ENCODE measurements at places on chromosomes 5 and 9.

GRCh38 chr9:113625486-113625885 is 162.0 kb downstream of the RGS3 start:
- no peak for DNase-seq

- DNase-seq = no peak
These were observed 60.4 kb downstream of the RAPGEF1 start for GRCh38 chr9:131679261-131680020.

GRCh38 chr5:127092690-127093089 is 19.4 kb upstream of the C5orf63 start:
- no peak for DNase-seq

DNA sequence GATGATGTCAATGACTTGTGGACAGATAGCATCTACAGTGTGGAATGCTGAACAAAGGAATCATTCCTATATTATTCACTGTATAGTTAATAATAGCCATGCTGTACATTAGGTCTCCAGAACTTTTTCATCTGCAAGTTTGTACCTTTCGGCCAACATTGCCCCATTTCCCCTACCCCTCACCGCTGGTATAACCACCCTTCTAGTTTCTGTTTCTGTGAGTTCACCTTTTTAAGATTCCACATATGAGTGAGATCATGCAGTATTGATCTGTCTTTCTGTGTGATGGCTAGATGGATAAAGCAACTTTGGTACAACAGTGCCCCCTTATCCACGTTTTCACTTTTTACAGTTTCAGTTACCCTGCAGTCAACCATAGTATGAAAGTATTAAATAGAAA is 18.8 kb upstream of the ALDH1B1 start:
- no peak for DNase-seq

DNA sequence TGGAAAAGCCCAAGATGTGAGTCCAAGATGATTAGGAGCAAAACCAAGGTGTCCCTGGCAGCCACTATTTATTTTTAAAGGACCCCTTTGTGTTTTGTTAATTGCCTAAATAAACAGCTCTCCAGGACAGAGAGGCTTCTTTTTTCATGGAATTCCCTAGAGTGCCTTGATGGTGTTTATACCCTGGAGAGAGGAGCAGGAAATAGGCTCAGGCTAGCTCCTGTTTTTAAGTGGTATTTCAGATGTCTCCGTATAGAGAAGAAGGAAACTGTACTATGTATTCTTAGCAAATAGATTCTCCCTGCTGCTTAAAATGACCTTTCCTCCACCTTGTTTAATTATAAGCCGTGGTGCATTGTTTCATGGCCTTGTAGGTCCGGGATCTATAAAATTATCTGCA is 292.4 kb downstream of the CD180 start:
- DNase-seq = no peak

DNA sequence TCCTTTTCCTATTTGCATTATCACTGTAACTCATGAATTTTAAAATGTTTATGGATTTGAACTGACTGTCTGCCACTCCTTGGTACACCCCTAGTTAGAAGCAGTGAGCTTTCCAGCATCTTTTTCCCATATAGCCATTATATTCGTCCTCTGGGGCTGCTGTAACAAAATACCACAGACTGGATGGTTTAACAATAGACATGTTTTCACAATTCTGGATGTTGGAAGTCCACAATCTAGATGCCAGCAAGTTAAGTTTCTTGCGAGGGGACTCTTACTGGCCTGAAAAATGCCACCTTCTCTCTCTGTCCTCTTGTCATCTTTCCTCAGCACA is 530.0 kb downstream of the SEMA5A start:
- DNase-seq = no peak

- DNase-seq = no peak
These were observed 4.8 kb downstream of the N4BP3 start for GRCh38 chr5:178117923-178118701.

- DNase-seq = no peak
These were observed 138.7 kb downstream of the PLCXD3 start for GRCh38 chr5:41371738-41372137.

DNA sequence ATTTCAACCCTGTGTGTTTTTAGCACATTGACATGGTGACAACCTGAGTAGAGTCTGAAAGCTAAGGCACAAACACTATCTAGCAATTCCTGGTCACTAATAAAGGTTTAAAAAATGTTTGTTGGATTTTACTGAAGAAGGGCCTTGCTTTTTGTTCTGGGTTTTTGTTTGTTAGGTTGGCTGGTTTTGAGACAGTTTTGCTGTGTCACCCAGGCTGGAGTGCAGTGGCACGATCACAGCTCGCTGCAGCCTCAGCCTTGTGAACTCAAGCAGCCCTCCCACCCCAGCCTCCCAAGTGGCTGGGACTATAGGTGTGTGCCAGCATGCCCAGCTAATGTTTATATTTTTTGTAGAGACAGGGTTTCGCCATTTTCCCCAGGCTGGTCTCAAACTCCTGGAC is 39.0 kb downstream of the PRKACG start:
- no peak for DNase-seq

DNA sequence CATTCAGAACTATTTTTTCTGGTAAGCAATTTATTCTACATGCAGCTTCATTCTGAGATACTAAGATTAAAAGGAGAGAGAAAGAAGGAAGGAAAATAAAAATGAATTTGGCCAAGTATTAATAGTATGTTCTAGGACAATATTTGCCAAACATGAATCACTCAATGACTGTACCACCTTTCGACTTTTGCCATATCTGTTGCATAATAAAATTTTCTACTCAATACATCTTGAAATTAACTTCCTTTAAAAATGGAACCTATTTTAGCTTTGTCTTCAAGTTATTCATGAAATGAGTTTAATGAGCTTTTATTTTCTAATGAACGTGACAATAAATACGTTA is 111.8 kb downstream of the MARCHF3 start:
- no peak for DNase-seq

GRCh38 chr5:151295138-151295537 is 8.4 kb downstream of the SLC36A3 start:
- no peak for DNase-seq

GRCh38 chr5:151497391-151498002 is 50.1 kb downstream of the SLC36A1 start:
- no peak for DNase-seq

DNA sequence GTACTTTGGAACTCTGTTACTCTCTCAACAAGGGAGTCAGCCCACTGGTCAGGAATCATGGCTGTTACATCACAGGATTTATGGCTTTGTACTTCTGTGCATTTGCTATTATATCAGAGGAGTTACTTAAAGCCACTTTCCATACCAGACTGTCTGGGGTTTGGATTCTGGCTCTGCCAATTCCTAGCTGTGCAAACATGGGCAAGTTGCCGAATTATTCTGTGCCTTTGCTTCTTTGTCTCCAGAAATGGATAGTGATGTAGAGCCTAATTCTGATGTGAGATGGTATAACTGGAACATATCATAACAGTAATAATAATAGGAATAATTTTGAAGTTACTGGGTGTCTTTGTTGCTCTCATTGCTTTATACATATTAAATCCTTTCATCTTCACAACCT is 1047.3 kb upstream of the SEMA6A start:
- no peak for DNase-seq

DNA sequence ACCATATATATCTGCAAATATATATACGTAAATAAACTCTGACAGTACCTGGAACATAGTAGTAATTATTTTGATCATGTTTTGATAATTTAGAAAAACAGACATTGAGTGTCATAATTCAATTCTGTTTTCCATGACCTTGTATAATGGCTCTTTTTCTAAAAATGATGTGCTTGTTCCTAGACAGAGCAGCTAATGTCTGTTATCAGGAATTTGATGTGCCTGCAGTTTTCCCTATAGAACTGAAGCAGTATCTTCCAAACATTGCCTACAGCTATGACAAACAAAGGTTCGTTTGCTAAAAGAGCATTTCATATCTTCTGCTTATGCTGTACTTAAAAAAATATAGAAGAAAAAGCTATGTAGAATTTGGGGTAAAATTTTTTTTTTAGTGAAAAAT is 5.3 kb downstream of the SETD9 start:
- DNase-seq = no peak

DNA sequence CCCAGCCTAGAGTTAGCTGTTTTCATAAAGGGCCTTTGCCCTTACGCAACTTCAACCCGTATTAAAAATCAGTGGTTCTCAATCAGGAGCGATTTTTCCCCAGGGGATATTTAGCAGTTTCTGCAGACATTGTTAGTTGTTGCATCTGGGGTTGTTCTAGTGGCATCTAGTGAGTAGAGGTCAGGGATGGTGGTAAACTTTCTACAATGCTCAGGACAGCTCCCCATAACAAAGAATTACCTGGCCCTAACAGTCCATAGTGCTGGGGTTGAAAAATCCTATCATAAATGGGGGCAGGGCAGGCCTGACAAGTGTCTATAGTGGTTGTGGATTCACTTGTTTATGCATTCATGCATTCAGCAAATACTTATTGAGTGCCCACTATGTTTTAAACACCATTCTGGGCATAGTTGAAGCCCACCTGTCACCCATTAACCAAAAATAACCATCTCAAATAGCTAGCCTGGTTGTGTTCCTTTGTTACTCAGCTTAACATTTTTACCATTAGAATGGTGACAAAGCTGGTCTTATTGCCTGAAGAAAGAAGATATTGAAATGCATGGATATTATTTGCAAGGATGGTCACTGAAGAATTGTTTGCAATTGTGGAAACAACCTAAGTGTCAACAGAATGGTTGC is 15.9 kb upstream of the FGF1 start:
- DNase-seq = no peak

DNA sequence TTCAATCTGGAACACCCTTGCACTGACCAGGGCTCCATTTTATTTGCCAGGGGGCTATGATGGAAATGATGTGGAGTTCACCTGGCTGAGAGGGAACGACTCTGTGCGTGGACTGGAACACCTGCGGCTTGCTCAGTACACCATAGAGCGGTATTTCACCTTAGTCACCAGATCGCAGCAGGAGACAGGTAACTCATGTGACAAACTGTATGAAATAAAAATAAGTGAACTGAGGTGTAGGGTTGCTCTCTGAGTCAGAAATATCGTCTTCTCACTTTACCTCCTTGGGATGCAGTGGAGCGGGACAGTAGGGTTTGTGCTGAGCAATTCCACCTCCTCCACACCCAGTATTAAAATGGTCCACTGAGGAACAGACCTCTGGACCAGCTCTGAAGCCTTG is 22.1 kb downstream of the GABRP start:
- no peak for DNase-seq

- DNase-seq = no peak
These were observed 58.3 kb downstream of the MTX3 start for GRCh38 chr5:79932510-79933504.

GRCh38 chr5:133877351-133878235 is 90.8 kb downstream of the C5orf15 start:
- DNase-seq = no peak

DNA sequence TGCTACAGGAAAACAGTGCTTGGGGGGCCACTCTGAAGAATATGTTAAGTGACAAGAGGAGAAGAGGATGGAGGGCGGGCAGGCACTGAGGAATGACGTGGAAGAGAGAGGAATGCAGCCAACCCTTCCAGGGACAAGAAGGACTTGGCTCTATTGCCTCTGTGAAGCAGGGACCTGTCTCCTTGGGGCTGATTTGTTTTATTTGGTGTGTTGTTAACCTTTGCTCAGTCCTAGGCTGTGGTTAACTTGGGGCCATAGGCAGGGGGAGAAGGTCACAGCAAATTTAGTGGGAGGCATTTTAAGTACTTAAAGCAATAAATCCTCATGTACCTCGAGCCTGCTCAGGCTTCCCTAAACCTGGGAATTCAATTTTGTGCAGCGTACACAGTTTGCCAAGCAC is 39.9 kb downstream of the KIF4B start:
- DNase-seq = no peak

- DNase-seq = no peak
These were observed 30.4 kb upstream of the TRIM14 start for GRCh38 chr9:98149422-98149821.

DNA sequence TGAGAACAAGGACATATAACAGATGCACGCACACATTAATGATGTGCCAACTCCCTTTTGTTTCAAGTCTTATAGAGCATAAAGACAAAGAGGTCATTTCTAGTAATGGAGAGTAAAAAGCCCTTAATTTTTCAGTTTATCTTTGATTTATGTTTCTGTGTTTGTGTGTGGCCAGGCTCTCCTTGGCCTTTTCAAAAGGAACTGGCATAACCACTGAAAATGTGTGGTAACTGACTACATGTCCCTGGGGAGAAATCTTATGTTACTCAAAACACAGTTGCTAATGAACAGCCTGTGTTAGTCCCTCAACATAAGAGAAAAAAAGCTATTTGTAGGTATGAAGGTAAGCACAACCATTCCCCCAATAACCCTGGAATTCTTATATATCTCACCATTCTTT is 47.6 kb upstream of the SHOC1 start:
- DNase-seq = no peak

DNA sequence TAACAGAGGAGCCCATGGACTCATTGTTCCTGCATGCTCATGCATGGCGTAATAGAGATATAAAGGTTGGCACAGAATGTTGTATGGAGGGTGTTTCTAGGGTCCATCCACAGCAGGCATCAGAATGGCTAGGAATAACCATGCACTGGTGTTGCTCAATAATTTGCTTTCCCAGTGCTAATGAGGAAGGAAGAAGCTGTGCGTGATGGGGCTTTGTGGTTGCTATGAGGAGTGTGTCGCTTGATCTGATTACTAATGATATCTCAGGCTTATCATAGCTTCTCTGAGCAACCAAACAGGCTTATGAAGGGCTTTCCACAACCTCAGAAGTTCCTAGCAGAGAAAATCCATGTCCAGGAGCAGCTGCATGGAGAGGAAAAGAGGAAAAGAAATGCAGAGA is 151.3 kb upstream of the TRPC7 start:
- no peak for DNase-seq

DNA sequence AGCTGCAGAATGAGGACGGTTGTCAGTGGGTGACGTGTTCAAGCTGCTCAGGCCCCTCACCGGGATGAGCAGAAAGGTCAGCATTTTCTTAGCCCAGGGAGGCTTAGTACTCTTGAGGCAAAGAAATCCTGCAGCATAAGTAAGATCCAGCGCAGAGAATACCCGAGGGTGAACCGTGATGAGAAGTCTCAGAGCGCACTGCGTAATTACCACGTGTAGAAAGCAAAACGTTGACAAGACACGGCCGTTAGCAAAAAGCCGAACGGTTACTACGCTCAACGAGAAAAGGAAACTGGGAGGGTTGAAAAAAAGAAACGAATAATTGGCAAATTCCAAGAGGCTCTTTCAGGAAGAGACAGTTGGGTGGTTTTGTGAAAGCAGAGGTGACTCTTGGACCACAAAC is 104.0 kb downstream of the COL23A1 start:
- no peak for DNase-seq

DNA sequence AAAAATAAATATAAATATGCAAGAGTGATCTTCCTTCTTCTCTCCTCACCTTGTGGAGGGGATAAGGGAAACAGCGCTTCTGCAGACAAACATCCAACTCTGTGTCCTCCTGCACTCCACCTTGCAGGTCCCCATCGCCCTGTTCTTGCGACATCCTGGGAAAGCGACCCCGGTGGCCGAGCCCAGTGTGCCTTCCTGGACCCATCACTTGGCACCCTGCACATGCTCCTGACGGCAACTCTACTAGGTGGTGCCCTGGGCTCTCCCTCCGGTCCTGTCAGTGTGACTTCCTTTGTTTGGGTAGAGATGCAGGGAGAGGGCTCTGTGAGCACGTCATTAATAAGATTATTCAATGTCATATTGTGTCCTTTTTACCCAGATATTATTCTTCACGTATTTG is 266.0 kb upstream of the ADAMTS16 start:
- DNase-seq = no peak

- DNase-seq = no peak
These were observed 5.2 kb downstream of the ARSB start for GRCh38 chr5:78979909-78980308.
